Hindlimb muscle (tissue), 1 donor: ENCODE measurements at places on chromosomes 4 and X.

DNA sequence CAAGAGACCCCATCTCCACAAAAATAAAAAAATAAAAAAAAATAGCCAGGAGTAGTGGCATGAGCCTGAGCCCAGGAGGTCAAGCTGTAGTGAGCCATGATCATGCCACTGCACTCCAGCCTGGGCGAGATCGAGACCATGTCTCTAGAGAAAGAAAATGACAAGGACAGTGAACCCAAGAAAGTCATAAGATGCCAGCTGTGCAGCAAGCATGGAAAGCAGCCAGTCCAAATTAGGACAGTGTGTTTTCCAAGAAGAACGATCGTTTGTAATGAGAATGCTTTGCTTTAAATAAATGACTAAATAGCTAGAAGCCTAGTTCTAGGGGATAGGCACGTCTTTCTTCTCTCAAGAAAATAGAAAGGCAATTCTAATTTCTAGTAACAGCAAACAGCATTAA, 58.4 kb upstream of the MSANTD1 start:
- DNase-seq: no peak

DNA sequence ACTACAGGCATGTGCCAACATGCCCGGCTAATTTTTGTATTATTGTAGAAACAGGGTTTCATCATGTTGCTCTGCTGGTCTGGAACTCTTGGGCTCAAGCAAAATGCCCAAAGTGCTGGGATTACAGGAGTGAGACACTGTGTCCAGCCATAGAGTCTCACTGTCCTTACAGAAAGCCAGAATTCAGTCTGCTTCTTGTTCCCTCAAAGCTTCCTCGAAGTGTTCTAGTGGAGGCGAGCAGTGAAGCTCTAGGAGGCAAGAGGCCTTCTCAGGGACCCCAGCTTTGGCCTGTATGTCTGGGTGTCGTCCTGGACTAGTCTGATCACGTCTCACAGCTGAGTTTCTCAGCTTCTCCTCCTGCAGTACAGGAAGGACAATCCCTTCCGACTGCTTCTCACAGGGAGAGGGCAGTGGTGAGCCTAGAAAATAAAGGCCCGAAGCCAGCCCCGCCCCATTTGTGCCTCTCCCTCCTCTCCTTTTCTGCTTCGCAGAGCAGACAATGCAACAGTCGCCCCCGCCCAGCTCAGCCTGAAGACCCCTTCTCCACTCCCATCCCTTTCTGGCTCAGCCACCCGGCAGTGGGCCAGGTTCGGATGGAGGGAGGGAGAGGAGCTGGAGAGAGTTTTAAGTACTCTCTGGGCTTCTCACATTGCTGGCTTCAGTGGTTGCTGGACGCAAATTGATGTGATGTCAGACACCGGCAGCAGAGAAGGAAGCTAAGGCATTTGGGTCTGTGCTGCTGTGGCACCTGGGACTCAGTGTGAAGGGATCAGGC, 11.1 kb upstream of the FAM3A start:
- peak; percentile 88 for DNase-seq

GRCh38 chr4:38759113-38759789, 23.5 kb downstream of the TLR10 start:
- peak; percentile 64 for DNase-seq

GRCh38 chr4:145530662-145531061, 49.0 kb downstream of the SMAD1 start:
- DNase-seq: no peak

DNA sequence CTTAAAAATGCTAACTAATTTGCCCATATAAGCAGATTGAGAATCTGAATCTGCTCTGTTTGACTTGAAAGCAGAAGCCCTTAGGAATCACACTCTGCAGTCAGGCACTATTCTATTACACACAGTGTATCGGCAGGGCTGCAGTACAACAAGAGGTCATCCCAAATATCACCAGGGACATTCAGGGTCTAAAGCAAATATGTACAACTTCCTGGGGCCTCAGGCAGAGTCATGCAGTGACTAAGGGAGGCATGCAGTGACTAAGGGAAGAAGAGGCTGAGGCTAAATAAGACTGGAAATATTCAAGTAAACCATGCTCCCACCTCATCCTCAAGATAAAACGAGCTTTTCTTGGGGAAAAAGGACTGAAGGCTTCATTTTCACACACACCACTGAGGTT, 20.9 kb downstream of the MAPK10 start:
- no peak for DNase-seq

GRCh38 chrX:103941201-103941975, 21.0 kb upstream of the TMSB15B start:
- DNase-seq: peak; percentile 10

DNA sequence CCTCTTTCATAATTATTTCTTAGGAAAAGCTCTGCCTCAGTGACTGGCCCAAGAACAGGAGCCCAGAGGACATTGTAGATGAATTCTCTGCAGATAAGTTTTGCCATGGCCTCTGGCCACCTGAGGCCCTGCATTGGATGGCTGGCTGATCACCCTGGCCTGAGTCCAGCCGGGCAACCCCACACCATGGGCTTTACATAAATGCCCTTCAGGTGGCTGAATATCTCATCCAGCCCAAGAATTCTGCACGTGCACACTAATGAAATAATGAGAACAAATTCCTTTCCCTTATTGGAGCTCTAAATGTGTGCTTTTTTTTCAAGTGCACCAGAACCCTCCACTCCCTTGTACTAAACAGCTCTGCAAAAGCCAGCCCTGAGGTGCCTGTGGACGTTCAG, 65.7 kb downstream of the IRF2 start:
- DNase-seq: no peak

- no peak for DNase-seq
These were observed 1950.9 kb downstream of the C4orf33 start for GRCh38 chr4:131046821-131047220.

GRCh38 chr4:16591272-16591826, 307.1 kb downstream of the LDB2 start:
- no peak for DNase-seq

DNA sequence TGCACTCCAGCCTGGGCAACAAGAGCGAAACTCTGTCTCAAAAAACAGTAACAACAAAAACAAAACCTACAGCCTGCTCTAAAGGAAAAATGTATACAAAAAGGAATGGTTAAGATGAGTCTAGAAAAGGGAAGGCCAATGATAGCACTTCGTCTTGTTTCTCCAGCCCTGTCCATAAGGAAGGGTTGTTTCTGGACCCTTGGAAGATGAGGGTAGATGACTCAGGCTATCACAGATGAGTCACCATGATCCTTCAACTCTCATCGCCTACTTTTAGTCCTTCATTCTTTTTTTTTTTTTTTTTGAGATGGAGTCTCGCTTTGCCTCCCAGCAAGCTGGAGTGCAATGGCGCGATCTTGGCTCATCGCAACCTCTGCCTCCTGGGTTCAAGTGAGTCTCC, 8.8 kb downstream of the PLA2G12A start:
- no peak for DNase-seq

DNA sequence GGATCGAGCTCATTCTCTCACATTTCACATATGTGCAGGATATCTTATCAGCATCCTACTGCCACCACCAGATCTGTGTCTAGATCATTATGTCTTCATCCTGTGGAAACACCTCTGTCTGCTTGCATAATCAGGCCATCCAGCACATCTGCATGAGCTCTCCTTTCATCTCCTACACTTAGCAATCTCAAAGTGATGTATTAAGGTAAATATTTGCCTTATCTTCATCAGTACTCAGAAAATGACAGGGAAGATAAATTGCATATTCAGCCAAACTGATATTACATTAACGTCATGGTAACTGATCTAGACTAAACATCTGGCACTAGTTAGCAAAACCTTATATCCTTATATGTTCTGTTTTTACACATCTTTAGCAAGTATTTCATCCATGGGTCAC, 207.3 kb upstream of the PABPC4L start:
- no peak for DNase-seq

GRCh38 chrX:40043895-40044294, 53.9 kb downstream of the BCOR start:
- DNase-seq: no peak

DNA sequence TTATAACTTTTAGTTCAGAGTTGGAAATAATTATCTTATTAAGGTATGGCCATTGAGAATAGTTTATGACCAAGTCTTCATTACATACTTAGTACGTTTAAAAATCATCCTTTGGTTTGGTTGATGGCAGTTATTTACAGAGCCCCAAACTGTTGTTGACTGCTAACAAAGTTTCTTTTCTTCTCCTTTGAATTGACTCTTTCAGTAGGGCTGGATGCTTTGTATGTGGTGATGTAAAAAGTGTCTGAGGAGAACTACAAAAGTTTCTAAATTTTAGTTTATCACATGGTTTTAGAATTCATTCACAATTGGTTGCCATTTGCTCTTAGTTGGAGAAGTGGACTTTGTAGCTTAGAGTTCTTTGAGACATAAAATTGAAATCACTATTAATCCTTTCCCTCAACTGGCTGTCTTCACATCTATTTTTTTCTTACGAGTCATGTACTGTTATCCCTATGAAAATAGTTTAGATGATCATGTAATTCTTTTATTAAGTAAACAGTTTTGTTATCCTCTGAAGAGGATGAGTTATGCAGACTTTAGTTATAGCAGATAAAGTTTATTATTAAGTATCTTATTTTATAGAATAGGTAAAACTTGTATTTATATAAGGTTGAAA, 14.8 kb downstream of the PTPN13 start:
- no peak for DNase-seq

GRCh38 chr4:169005453-169006099, 4.5 kb downstream of the CBR4 start:
- no peak for DNase-seq

DNA sequence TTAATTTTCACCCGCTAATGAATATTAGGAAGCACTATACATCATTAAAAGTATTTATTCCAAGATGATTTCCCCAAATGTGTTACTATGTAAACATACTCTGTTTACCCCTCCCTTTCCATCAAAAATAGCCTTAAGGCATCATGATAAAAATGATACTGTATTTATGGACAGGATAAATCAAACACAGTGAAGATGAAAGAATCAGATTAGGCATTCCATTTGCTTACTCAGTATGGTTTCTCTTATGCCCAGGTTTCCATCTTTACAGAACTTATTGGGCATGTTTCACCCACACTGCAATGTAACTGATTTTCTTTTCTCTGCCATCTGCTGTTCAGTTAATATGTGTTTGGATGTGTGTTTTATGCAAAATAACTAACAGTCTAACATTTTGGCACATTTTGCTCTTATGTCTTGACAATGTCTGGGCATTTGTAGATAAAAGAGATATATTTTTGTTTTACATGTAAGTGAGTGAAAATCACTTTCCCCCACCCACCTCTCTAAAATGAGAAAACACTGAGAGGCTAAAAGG, 445.2 kb downstream of the RPA4 start:
- no peak for DNase-seq

- no peak for DNase-seq
These were observed 46.2 kb downstream of the REELD1 start for GRCh38 chr4:146260521-146260920.

DNA sequence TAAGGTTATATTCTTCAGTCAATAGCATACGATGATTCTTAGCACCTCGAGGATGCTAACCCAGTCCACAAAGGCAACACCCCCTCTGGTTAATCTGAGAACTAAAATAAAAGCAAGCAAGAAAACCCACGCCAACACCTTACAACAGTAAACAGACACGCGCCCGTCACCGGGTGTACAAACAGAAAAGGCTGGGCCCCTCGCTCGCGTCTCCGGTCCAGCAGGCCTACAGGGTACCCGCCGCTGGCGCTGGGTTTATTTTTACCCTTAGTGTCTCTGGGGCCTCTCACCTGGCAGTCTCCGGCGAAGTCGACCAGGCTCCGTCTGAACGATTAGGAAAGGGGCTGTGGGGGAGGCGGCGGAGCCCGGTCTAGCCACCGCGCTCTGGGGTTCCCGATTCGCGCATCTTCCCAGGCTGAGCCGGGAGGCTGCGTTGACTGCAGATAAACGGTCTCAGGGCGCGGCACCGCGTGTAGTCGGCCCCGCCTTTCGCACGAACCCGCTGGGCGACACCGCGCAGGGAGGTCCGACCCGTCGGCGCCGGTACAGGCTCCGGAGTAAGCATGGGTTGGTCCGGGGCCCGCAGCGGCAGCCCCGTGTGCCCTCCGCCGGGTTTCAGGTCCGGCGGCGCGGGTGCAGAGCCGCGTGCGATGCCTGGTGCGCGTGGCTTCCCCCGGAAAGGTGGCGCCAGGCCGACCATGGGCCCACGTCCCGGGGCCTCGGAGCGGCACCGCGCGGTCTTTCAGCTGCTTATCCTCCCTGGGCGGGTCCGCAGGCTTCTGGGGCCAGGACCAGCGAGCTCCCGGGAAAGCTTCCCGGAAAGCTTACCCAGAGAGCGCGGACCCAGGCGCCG, 441 bp downstream of the SLC9B2 start:
- peak; percentile 79 for DNase-seq

DNA sequence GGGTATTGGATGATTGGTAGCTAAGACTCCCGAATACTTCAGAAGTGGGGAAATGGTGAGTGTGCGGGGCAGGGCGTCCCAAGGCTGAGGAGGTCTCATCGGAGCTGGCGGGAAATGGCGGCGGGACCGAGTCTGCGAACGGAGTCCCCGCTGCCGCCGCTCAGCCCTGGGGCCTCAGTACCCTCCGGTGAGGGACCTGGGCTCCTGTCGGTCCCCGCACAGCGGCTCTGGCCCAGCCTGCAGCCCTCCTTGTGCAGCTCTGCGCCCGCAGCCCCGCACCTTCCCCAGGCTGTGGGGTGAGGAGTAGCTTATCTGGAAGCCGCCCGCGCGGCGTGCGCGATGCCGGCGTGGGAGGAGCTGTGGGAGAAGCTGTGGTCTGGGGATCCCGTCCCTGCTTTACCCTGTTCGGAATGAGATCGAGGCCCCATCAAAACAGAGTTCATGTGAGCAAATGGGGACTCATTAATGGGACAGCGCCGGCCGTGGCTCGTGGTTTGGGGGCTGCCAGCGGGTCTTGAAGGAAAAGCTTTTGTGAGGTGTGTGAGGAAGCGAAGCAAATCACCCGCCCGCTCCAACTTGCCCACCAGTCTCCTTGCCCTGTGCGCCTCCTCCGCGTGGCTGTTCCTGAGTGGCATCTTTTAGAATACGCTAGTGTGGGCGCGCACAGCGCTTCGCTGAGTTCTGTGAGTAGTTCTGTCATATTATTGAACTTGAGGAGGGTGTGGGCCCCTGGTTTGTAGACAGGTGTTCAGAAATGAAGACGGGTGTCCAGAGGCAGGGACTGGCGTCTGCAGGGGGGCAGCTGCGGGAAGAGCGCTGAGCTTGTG, 531 bp downstream of the ZNF141 start:
- DNase-seq: no peak

DNA sequence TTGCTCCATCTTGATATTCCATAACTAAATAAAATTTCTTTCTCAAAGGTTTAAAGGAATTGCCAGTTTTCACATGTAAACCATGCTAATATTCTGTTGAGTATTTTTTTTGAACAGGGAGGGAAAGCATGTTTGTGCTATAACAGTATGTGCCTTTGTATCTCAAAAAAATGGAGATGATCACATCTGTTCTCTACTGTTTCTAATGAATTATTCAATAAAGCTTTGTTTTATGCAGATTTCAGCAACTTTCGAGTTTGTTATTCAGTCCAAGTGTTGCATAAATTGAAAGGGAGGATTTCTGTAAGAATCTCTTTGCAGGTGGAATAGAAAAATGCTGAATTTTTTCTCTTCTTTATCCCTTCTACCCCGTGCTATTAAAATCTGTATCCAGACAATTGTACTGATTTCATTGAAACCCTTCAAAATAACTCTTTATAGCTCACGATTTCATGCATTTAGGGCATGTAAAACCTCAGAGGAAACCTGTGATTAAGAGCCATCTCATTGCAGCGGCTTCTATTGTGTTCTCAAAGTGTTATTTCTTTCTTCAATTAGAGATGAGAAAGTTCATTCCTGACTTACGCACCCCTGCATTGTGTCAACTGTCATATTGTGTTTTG, 42.1 kb downstream of the NEIL3 start:
- no peak for DNase-seq

- no peak for DNase-seq
These were observed 72.2 kb upstream of the ZXDB start for GRCh38 chrX:57519578-57520118.
